Activated CD8-positive, alpha-beta T cell treated with anti-CD3 and anti-CD28 coated beads, Interleukin-2, amount 10 ng/mL, durations not matched to agents 7 days and 5 days (primary cell): ENCODE measurements at places on chromosomes 3 and 15.

GRCh38 chr15:31195871-31196270 is 94.3 kb upstream of the TRPM1 start:
- no peak for DNase-seq
- peaks cover 21% of the 10 kb centered on the region for H3K27me3 ChIP-seq
- H3K4me1 ChIP-seq, result peaks cover 6% of the 10 kb centered on the region
- no peak overlapping the region for H3K4me3 ChIP-seq

GRCh38 chr3:50657816-50658215 is 16.9 kb upstream of the DOCK3 start:
- peaks cover 5% of the 10 kb centered on the region for H3K27me3 ChIP-seq
- no peaks in the 10 kb centered on the region for H3K36me3 ChIP-seq
- DNase-seq, result no peak
- no peak overlapping the region for H3K27ac ChIP-seq
- H3K4me3 ChIP-seq, result no peak overlapping the region
- peaks cover 17% of the 10 kb centered on the region for H3K4me1 ChIP-seq

DNA sequence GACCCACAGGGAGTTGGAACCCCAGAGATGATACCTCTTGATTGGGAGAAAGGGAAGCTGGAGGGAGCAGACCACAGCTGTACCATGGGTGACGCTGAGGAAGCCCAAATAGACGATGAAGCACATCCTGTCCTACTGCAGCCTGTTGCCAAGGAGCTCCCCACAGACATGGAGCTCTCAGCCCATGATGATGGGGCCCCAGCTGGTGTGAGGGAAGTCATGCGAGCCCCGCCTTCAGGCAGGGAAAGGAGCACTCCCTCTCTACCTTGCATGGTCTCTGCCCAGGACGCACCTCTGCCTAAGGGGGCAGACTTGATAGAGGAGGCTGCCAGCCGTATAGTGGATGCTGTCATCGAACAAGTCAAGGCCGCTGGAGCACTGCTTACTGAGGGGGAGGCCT is 201.1 kb downstream of the AKAP13 start:
- DNase-seq, result peak; percentile 65
- peaks cover 65% of the 10 kb centered on the region for H3K4me1 ChIP-seq
- H3K4me3 ChIP-seq, result peak overlapping the region; percentile 82
- peak overlapping the region; percentile 95 for H3K27ac ChIP-seq
- peaks cover 43% of the 10 kb centered on the region for H3K36me3 ChIP-seq

GRCh38 chr15:82587805-82588204 is 47.5 kb upstream of the RPS17 start:
- DNase-seq, result no peak
- H3K36me3 ChIP-seq, result no peaks in the 10 kb centered on the region
- H3K4me1 ChIP-seq, result no peaks in the 10 kb centered on the region
- no peak overlapping the region for H3K27ac ChIP-seq
- H3K4me3 ChIP-seq, result no peak overlapping the region

- no peaks in the 10 kb centered on the region for H3K4me1 ChIP-seq
- DNase-seq, result no peak
- no peak overlapping the region for H3K27ac ChIP-seq
- peaks cover 16% of the 10 kb centered on the region for H3K27me3 ChIP-seq
- H3K4me3 ChIP-seq, result no peak overlapping the region
Measured at GRCh38 chr15:32833379-32833821, 115.6 kb downstream of the GREM1 start.

DNA sequence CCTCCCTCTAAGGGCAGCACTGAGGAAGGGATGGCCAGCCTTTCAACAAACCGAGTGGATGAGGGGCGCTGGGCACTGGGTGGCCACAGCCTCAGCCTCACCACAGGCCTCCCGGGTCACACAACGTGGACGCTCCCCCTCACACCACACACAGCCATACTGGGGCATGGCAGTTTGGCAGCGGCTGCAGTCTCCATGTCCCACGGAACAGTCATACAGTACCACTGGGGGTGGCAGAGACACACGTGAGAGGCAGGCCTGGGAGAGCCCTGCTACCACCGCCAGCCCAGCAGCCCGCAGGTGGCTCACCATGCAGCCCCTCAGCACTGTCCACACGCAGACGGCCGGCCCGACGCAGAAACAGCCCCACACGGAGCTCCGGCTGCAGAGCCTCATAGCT is 11.7 kb downstream of the PLXNB1 start:
- H3K4me1 ChIP-seq, result peaks cover 4% of the 10 kb centered on the region
- no peak for DNase-seq
- H3K27me3 ChIP-seq, result no peaks in the 10 kb centered on the region
- no peak overlapping the region for H3K27ac ChIP-seq
- no peaks in the 10 kb centered on the region for H3K36me3 ChIP-seq
- no peak overlapping the region for H3K4me3 ChIP-seq

GRCh38 chr3:166721466-166721865 is 658.6 kb downstream of the ZBBX start:
- H3K4me3 ChIP-seq, result no peak overlapping the region
- DNase-seq, result no peak
- H3K36me3 ChIP-seq, result no peaks in the 10 kb centered on the region
- H3K4me1 ChIP-seq, result no peaks in the 10 kb centered on the region
- no peaks in the 10 kb centered on the region for H3K27me3 ChIP-seq

GRCh38 chr15:34304613-34305012 is 33.0 kb downstream of the SLC12A6 start:
- H3K36me3 ChIP-seq, result peaks cover 27% of the 10 kb centered on the region
- no peak for DNase-seq
- peaks cover 14% of the 10 kb centered on the region for H3K4me1 ChIP-seq
- no peak overlapping the region for H3K27ac ChIP-seq
- H3K4me3 ChIP-seq, result no peak overlapping the region

DNA sequence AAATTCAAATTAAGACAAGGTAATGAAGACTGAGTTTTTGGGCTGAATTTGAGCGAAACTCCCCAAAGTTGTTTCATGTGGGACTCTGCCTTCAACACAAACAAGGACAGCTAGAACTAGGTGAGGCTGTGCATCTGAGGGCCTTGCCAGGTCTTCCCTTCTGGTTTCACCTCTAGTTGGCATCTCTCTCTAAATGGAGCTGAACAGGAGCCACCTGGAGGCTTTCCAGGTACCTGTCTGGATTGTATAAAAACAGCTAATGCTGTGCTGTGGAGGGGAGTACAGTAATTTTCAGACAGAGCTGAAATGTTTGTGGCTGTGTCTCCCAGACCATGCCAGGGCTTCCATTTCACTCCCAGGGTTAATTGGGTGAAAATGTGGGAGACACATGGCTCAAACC is 27.1 kb downstream of the TRIM71 start:
- peaks cover 18% of the 10 kb centered on the region for H3K4me1 ChIP-seq
- H3K4me3 ChIP-seq, result no peak overlapping the region

- no peak for DNase-seq
- H3K27me3 ChIP-seq, result no peaks in the 10 kb centered on the region
- H3K4me1 ChIP-seq, result no peaks in the 10 kb centered on the region
- no peak overlapping the region for H3K27ac ChIP-seq
- H3K36me3 ChIP-seq, result no peaks in the 10 kb centered on the region
- H3K4me3 ChIP-seq, result no peak overlapping the region
Measured at GRCh38 chr15:33396475-33396874, 85.7 kb downstream of the RYR3 start.

DNA sequence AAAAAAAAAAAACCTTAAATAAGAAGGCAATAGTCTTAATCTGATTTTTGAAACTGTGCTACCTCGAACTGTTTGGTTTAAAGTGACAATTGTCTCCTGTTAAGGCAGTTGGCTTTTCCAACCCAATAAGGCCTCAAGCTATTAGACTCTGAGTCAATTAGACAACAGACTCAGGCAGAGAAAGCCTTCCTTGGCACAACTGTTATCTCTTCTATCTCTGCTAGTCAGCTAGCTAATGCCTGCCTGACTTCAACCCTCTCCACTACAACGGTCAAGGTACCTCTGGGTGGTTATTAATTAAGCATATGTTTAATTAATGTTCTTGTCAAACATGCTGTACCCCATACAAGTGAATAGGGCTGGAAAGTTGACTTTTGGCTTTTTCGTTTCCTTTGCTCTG is 110.2 kb upstream of the NLGN1 start:
- H3K36me3 ChIP-seq, result no peaks in the 10 kb centered on the region
- no peaks in the 10 kb centered on the region for H3K27me3 ChIP-seq
- no peaks in the 10 kb centered on the region for H3K4me1 ChIP-seq
- no peak for DNase-seq

GRCh38 chr15:56965231-56966013 is 47.0 kb downstream of the TCF12 start:
- H3K27ac ChIP-seq, result no peak overlapping the region
- no peaks in the 10 kb centered on the region for H3K27me3 ChIP-seq
- no peak for DNase-seq
- peaks cover 28% of the 10 kb centered on the region for H3K4me1 ChIP-seq
- H3K36me3 ChIP-seq, result peaks cover 7% of the 10 kb centered on the region
- no peak overlapping the region for H3K4me3 ChIP-seq
